Panc1 (cell line): ENCODE measurements at places on chromosomes 5 and 9.

GRCh38 chr5:73663860-73664240 is 37.9 kb downstream of the ARHGEF28 start:
- DNase-seq: no peak
- H3K4me1 ChIP-seq: peaks cover 23% of the 10 kb centered on the region
- peak overlapping the region; percentile 17; the same call in 1 of the 2 replicates for H3K27ac ChIP-seq
- no peaks in the 10 kb centered on the region for H3K27me3 ChIP-seq

GRCh38 chr9:134698587-134699342 is 57.2 kb downstream of the COL5A1 start:
- H3K4me1 ChIP-seq: no peaks in the 10 kb centered on the region
- no peaks in the 10 kb centered on the region for H3K36me3 ChIP-seq
- H3K4me3 ChIP-seq: no peak overlapping the region
- DNase-seq: peak; percentile 28

- H3K4me1 ChIP-seq: no peaks in the 10 kb centered on the region
- H3K4me3 ChIP-seq: no peak overlapping the region
- no peak overlapping the region for H3K27ac ChIP-seq
- no peak for DNase-seq
- H3K27me3 ChIP-seq: no peaks in the 10 kb centered on the region
Observed at GRCh38 chr9:2624051-2624682, 2.6 kb downstream of the VLDLR start.

- H3K4me1 ChIP-seq: peaks cover 69% of the 10 kb centered on the region
- H3K36me3 ChIP-seq: peaks cover 11% of the 10 kb centered on the region
- no peak for DNase-seq
- peak overlapping the region; percentile 94 for H3K27ac ChIP-seq
- peak overlapping the region; percentile 21 for H3K4me3 ChIP-seq
- H3K27me3 ChIP-seq: no peaks in the 10 kb centered on the region
Observed at GRCh38 chr5:1097381-1097987, 14.4 kb downstream of the SLC12A7 start.

DNA sequence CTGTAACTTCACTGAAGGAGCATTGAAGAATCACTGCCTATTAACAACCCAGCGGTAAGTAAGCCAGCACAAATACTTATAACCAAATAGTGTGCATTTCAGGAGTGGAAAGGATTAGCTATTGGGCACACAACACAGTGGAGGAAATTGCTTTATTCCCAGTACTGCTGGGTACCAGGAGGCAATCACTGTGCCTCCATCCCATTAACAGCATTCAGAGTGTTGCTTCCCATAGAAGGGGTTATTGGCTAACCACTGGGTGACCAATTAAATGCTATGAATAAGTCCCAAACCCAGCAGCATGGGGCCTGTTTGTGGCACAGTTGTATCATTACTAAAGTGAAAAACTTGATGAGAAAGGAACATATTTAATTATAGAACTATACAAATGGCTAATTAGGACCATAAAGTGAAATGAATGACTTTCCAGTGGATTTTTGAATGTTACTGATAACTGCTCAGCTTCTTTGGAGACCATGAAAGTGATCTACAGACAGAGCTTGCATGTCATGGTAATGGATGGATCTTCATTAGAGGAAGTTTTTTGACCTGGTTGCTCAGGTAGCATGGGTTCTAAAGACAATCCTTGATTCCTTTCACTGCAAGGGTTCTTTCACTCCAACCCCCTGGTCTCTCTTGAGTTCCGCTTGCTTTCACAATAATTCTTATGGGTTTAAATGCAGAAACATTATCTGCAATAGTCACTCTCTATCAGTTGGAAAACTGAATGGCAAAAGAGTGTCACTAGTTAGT is 413.3 kb upstream of the RORB start:
- H3K36me3 ChIP-seq: no peaks in the 10 kb centered on the region
- no peak overlapping the region for H3K27ac ChIP-seq
- no peaks in the 10 kb centered on the region for H3K27me3 ChIP-seq
- H3K4me1 ChIP-seq: no peaks in the 10 kb centered on the region
- H3K4me3 ChIP-seq: no peak overlapping the region
- no peak for DNase-seq
